Urothelium cell line (cell line): ENCODE measurements at places on chromosomes 11 and 22.

DNA sequence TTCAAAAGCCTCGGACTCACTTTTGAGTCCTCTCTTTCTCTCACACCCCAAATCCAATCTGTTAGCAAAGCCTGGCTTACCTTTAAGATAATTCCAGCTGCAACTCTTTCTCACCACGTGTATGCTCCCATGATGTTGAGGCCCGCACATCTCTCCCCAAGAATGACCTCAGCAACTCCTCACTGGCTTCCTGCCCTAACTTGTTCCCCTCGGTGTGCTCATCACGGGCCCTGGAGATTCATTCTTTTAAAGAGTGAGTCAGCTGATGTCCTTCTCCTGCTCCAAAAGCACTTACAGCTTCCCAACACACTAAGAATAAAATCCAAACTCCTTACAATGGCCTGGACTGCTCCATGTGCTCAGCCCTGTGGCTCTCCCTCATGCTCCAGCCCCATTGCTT lies 1041.3 kb downstream of the OPCML start:
- DNase-seq = peak; percentile 31

GRCh38 chr11:109998921-109999320 lies 94.3 kb upstream of the ZC3H12C start:
- DNase-seq = no peak

DNA sequence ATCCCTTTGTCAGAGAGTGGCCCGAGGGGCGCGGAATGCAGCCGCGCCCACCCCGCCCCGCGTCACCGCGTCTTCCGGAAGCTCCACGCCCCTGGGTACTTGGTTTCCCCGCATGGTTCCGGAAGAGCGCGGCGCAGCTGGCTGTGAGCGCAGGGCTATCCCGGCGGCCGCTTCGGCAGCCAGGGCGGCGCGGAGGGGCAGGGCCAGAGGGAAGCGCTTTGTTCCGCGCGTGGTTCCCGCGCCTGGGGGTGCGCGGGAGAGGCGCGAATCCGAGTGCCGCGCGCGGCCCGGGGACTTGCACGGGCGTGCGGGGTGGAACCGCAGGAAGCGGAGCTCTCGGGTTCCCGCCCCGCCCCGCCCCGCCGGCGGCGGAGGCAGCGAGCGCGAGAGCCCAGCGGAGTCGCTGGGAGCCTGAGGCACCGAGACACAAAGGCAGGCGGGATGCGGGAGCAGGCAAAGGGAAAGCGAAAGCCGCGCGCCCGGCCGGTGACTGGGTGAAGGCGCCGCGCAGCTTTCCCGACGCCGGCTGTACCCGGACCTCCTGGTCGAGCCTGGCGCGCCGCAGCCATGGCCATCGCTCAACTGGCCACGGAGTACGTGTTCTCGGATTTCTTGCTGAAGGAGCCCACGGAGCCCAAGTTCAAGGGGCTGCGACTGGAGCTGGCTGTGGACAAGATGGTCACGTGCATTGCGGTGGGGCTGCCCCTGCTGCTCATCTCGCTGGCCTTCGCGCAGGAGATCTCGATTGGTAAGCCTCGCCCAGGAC lies at the start of gene PANX1:
Gene PANX1, plus strand, starts transcription at position 96 of the 766 bp plus-strand sequence. Its CDS starts 472 bp downstream, at position 568.
- peak; percentile 87 for DNase-seq

DNA sequence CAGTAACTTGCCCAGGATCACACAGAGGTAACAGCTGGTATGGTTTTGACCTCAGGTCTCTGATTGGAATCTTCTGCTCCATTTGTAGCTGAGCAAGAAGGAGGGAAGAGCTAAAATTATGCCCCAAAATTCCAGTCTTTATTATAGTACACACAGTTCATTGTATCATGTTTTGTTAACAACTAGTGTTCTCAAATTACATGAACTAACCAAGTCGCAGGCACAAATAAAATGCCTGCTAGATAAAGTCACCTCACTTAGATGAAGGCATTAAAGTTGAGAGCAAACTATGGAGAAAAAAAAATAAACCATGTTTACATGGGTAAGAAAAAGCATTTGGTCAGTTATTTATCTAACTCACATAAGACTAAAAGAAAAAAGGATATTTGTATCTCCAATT lies 58.8 kb downstream of the PDGFD start:
- no peak for DNase-seq

GRCh38 chr22:28883917-28884746 lies 760 bp downstream of the ZNRF3 start:
- DNase-seq = peak; percentile 66

- no peak for DNase-seq
These were observed 14.1 kb downstream of the AASDHPPT start for GRCh38 chr11:106091480-106092123.

DNA sequence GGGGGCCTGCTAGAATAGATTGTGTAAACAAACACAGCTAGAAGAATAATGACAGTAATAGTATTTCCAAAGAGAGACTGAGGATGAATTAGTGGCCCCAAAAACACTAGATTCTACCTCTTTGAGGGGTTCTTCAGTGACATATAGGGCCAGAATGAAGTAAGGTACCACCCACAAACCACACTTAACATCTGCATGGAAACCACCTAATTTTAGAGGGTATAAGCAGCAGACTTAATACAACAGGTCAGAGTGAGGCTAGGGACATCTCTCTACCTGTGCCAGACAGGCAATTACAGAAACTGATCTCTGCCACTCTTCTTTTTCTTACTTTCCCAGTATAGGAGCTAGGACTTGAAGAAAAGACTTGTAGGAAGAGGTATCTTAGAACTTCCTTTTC lies 20.1 kb downstream of the ELP4 start:
- DNase-seq = no peak

DNA sequence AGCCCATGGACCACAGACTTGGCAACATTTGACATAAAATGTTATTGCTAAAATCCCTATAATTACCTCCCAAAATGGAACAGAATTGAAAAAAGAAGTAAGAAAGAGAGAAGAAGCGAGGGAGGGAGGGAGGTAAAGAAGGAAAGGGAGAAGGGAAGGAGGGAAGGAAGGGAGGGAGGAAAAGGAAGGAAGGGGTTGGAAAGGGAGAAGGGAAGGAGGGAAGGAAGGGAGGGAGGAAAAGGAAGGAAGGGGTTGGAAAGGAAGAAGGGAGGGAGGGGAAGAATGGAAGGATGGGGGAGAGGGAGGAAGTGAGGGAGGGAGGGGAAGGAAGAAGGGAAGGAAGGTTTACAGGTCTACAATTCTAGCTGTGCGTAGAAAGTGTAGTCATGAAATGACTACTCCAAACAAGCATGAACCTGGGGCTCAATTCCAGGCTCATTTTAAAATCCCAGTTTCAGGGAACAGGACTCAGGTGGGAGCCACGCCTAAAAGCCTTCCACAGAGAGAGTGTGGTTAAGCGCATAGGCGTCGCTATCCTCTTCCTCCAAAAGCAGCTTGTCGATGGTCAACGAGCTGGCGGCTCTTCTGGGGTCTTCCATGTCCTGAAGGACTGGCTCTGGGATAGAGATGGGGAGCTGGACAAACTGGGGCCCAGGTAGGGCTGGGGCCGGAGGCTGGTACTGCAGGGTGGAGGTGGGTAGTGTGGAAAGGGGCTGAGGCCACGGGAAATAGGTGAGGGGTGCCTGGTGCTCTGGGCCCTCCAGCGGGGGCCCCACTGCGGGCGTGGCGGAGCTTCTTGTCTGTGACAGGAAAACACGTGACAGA lies 25.1 kb downstream of the POU2AF1 start:
- no peak for DNase-seq

DNA sequence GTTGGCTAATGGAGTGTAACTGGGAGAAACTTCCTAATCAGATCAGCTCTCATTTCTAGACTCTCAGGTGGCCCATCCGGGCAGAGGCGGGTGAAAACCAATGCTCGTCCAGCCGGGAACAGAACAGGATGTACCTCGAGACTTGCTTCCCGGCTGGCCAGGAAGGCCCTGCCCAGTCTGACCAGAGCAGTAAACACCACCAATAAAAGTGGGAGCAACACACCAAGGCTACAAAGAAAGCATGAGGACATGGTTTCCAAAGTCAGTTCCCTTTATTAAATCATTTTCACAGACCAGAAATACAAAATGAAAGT lies 940 bp upstream of the TNKS1BP1 start:
- peak; percentile 31 for DNase-seq

DNA sequence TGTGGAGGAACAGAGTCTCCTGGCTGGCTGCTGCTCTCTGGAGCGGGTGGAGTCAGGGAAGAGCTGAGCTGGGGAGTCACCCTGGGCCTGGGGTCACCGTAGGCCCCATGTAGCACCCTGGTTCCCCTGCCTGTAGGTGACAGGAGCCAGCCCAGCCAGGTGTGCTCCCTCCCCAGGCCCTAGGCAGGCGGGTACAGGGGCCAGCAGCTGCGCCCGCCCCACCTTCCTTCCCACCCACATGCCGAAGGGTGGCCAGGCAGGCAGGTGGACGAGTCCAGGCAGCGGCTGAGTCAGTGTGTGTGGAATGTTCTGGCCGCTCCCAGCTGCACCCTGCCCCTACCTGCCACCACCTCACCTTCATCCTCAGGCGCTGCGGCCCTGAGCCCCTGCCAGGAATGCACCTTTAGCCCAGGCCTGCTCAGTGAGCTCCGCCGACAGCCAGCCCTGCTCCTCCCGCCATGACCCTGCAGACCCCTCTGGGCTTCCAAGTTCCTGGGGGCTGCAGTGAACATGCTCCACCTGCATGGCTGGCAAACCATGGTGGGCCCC lies 654 bp upstream of the SYT8 start:
- DNase-seq = peak; percentile 77
